ENCODE measurements at places on chromosomes 7 and 10.
A peak's percentile ranks its signal among the peaks of the same experiment; 100 is the strongest.

DNA sequence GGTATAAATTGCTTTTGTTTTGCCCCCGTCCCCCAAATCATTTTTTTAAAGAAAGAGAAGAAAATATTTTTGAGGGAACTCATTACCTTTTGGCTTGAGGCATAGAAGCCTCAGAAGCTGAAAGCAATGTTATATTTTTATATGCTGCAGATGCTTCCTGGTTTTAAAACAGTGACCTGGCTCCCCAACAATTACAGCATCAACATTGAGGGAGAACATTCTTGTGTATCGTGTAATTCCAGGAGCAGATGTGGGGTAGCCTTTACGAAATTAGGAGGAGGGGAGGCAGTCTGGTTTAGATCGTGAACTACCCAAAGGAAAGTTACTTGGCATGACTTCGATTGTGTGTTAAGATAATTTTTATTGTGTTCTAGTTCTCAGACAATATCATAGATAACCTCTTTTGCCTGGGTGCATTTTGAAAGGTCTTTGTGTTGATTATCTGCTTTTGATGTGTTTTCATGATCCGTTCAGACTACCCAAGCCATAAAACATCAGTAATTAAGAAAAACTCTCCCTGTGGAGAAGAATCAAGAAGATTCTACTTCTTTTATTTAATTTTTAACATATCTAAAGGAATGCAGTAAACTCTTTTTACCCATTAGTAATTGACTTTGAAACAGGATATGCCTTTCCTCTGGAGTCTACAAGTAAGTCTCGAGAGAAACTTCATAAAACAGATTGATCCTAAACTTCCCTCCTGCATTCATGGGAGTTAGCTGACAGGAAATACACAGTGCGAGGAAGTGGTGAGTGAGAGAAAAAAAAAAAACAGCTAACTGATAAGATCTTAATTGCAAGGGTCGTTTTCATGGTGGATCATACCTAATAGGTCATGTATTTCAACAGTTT, 141.4 kb downstream of the KIAA1217 start:
- no peak overlapping the region for H3K27ac ChIP-seq
- no peaks in the 10 kb centered on the region for H3K4me1 ChIP-seq
- H3K27me3 ChIP-seq, result no peaks in the 10 kb centered on the region
- H3K4me3 ChIP-seq, result no peak overlapping the region
- no peaks in the 10 kb centered on the region for H3K36me3 ChIP-seq

GRCh38 chr7:100894860-100895700, 608 bp downstream of the ACHE start:
- H3K4me3 ChIP-seq, result peak overlapping the region; percentile 47
- H3K36me3 ChIP-seq, result no peaks in the 10 kb centered on the region
- peaks cover 14% of the 10 kb centered on the region for H3K4me1 ChIP-seq
- H3K27me3 ChIP-seq, result peaks cover 8% of the 10 kb centered on the region
- peak; percentile 71 for DNase-seq

DNA sequence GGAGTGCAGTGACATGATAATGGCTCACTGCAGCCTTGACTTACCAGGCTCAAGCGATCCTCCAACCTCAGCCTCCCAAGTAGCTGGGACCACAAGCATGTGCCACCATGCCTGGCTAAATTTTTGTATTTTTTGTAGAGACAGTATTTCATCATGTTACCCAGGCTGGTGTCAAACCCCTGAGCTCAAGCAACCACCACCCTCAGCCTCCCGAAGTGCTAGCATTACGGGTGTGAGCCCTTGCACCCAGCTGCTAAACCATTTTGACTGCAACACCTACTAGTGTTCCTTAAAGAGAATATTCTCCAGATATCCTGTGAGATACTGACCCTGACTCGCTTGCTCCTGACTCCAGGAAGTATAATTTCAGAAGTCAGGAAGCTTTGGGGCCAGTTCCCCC, 85.8 kb downstream of the PLXNA4 start:
- no peaks in the 10 kb centered on the region for H3K36me3 ChIP-seq
- no peak overlapping the region for H3K4me3 ChIP-seq
- DNase-seq, result no peak
- peaks cover 20% of the 10 kb centered on the region for H3K4me1 ChIP-seq
- H3K27ac ChIP-seq, result no peak overlapping the region

GRCh38 chr7:147012666-147013065, 896.1 kb downstream of the CNTNAP2 start:
- no peaks in the 10 kb centered on the region for H3K4me1 ChIP-seq
- DNase-seq, result no peak
- H3K36me3 ChIP-seq, result no peaks in the 10 kb centered on the region
- no peak overlapping the region for H3K27ac ChIP-seq

DNA sequence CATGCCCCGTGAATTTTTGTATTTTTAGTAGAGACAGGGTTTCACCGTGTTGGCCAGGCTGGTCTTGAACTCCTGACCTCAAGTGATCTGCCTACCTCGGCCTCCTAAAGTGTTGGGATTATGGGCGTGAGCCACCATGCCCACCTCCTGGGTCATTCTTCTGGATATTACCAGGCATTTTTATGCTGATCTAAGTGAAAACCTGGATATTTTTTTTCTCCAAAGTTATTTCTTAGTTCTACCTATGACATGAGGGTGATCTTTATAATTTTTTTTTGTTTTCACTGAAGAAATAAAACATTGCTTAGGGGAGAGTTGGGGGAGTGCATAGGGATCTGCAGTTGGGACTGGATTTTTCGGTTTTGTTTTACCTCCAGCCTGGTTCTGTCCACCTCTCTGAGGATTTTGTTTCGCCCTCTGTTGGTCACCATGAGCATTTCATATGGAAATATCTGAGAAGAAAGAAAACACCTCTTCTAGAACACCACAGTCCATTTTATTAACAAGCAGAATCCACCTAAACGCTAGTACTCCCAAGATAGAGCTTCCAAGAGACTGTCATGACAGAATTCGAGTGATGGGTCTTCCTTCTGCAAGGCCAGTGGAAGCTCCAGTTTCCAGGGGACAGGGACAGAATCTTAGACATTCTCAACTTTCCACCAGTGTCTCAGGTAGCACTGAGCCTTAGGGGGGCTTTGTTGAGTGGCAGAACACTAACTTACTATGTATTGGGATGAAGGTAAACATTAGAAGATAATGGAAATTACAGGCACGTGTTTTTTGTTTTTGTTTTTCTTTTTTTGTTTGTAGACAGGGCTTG, 33.4 kb upstream of the AFAP1L2 start:
- H3K27ac ChIP-seq, result no peak overlapping the region
- H3K36me3 ChIP-seq, result peaks cover 9% of the 10 kb centered on the region
- H3K4me1 ChIP-seq, result no peaks in the 10 kb centered on the region
- H3K4me3 ChIP-seq, result no peak overlapping the region

Data from naive thymus-derived CD4-positive, alpha-beta T cell (primary cell).